ENCODE measurements at places on chromosomes 3 and 15. TPM values are rescaled to one million over a fixed set of nuclear protein-coding genes. Genes with fewer than 3 reads are reported as not detected.

- no peak for DNase-seq
Measured at GRCh38 chr15:55902981-55903380, 90.4 kb downstream of the NEDD4 start.

DNA sequence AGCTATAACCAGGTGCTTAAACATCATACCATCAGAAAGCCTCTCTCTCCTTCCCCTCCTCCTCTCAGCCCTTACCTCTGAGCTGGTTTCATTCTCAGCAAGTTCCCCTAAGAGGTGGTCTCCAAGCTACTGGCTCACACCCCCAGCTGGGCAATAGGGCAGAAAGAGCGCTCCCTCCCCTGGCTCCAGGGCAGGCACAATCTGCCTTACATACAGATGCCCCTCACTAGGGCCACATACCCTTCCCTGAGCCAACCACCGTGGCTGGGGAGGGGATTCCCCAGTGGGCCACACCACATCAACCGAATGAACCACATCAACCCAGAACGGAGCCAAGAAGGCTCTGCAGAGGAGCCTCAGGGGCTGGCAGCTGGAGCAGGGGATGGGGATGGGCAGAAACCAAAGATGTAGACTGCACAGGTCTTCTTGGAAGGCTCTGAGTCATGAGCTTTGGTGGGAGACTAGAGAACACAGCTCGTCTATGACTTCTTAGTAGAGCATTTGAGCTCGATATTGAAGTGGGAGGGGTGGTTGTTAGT is 4.6 kb upstream of the FBLN2 start:
- no peak for DNase-seq

DNA sequence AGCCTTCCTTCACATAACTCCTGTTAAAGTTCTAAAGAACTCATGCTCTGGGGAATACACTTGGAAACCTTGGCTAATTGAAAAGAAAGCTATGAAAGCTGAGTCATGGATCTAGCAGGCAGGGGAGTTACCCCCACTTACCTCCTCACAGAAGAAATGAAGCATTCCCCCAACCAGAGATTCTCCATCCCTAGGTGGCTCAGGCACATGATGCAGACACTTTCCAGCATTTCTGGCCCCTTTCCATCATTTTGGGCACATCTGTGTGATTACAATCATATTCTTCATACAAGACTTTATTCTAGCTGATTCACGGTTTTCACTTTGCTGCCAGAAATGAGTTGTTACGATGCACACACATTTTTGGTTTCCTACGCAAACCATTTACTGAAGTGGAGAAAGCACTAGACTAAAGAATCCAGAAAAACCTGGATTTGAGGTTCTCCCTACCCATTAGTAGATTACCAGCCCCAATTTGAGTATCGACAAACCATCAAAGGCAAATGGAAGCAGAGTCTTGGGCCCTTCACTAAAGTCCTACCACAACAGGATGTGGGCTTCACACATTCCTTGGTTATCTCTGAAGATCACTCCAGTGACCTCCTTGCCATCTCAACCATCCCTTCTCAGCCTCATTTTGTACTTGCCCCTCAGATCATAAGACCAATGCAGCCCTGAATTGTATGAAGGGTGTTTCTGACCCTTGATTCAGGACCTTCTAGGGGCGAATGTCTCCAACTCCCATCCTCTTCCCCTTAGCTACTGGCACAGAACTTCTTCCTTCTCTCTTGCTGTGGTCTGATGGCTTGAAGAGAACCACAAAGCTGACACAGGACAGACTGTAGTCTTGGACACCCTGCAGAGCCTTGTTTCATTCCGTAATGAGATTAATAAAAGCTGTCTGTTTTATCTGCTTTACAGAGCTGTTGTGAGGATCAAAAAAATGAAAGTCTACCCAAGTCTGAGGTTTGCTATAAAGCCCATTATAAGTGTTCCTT is 42.5 kb upstream of the SNRK start:
- peak; percentile 45 for DNase-seq

DNA sequence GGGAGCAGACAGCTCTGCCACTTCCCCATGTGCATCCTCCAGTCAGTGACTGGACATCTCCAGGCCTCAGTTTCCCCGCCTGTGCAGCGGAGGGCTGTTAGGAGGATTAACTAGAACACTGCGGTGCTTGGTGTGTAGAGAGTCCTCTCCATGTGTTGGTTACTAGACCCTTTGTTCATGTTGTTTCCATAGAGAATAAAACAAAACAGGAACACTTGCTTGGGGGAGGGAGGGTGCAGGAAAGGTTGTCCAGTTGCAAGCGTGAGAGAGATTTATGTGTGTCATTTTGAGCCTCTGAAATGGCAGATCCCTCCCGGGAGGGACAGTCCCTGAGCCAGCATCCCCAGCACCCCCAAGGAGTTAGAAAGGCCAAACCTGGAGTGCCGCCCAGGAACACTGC is 184.0 kb upstream of the LYSMD4 start:
- no peak for DNase-seq

DNA sequence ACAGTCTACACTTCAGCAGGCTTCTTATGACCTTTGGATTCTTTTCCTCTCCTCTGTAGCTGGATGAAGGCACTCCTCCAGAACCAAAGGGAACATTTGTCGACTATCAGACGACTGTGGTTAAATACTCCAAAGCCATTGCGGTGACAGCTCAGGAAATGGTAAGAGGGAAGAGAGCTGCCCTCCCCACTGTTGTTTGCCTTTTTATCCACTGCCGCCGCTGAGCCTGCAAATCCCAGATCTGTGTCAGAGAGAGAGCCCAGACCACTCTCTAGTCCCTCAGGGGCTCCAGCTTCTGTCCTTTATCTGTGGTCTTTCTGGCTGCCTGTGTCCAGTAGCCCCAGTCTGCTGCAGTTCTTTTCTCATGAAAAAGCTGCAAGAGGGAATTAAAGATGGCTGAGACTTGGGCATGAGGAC is 261.5 kb upstream of the TPM1 start:
- no peak for DNase-seq

- no peak for DNase-seq
Measured at GRCh38 chr3:112857526-112857925, 10.9 kb upstream of the CD200R1L start.

SKOR1 gene
- 0.10 TPM for total RNA-seq

TM6SF1 gene
- total RNA-seq = 4.5 TPM

Measured in skin of body (tissue), 3 donors.